Midbrain (tissue), 1 donor: ENCODE measurements at places on chromosomes 13 and 19.

DNA sequence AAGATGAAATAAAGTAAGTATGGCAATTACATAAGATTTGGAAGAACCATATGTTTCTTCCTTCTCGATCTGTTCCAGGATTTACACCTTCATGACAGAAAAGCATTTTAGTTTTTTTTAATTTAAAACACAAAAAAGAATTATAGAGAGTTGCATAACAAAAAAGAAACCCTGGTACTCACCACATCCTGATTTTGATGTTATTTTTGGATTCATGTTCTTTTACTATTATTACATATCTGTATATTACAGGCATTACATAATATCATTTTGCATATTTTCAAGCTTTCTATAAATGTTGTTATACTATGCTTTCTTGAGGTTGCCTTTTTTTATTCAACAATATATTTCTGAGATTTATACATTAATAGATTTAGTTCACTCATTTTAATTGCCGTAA, 6.7 kb upstream of the KATNAL1 start:
- no peak for DNase-seq

- no peak for DNase-seq
Observed at GRCh38 chr13:78286748-78287147, 316.6 kb downstream of the POU4F1 start.

DNA sequence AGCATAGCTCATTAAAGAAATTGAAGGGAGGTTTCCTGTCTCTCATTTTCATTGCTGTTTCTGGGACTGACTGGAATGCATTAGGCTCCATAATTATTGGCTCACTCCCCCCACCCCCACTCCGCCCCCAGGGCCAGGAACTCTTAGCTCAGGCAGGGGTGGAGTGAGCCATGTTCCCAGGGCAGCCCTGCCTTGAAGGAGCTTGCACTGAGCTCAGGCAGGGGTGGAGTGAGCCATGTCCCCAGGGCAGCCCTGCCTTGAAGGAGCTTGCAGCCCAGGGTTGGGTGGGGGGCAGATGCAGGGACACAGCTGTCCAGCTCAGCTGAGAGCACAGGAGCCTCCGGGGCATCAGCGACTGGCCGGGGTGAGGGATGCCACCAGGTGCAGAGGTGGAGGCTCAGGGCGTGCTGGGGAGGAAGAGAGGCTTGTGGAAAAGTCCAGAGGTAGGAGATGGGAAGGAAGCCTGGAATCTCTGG, 39.1 kb upstream of the TFDP1 start:
- DNase-seq = no peak

DNA sequence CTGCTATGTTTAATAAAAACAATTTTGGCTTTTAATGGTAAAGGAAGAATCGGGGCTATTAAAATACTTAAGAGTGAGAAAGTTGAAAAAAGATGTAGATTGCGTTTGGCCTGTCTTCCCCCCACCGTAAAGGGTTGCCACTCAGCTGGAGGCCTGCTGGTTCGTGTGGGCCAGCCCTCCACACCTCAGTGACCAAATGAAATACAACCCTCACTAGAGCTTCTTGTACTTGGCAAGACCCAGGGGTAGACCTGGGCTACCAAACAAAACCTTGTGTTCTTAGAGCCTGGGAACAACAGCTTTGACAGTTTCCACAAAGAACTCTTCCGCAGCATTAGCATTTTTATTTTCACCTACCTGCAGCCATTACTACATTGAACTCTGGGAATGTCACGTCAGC, 152.8 kb upstream of the PABPC3 start:
- no peak for DNase-seq

GRCh38 chr13:39244561-39245230, 206.4 kb downstream of the NHLRC3 start:
- DNase-seq = no peak

DNA sequence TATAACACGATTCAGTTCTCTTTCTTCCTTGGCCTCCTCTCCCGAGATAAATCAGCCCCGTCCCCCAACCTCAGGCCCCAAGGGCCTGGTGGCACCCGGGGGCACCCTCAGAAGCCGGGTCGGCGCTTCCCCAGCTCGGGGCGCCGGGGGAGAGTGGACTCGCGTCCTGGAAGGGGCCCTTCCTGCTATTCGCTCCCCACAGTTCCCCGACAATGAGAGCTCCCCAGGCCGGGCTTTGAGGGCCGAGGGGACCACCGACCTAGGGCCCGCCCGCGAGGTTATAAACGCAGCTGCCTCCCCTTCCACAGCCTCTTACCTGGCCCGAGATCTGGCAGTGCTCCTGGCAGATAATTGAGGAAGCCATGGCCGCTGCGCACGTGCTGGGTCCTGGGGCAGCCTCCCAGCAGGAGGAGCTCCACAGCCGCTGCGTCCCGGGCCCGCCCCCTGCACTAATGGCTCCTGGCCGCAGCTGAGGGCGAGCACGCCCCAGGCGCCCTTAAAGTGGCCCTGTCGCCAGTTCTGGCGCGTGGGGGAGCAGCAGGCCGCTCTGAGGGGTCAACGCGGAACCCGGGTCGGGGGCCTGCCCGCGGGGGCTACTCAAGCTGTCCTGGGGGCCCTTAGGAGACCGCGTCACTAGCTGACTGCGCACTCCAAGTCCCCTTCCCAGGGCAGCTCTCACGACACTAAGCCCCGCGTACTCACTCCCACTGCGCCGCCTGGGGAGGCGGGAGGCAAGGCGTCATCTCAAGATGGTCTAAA, at the start of gene SOHLH2:
SOHLH2 (minus strand) TSS at position 394 of the 759 bp plus-strand sequence; CDS start at position 364, 30 bp downstream.
- DNase-seq = no peak

GRCh38 chr19:12952488-12953137, 4.4 kb downstream of the GADD45GIP1 start:
- no peak for DNase-seq

DNA sequence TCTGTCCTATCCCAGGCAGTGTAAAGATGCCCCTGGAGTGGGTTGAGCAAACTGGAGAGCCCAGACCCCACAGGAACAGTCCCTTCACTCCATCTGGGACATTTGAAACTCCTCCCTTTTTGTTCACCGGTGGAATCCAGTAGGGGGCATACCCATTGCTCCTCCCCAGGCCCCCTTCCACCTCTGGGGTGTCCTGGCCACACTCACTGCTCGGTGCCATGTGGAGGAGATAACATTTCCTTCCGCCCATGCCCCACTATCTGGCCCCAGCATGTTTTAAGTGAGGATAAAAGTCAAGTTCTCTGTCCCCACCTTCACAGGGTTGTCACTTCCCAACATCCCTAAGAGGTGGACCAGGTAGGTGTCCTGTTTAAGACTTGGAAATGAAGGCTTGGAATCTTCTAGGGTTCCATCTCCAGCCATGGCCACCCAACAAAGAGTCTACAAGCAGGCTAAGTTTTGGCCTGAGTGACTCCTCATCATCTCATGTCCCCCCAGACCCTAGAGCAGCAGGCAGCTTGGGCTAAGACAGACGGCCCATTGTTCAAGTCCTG, 9.3 kb downstream of the ZNF526 start:
- DNase-seq = no peak

DNA sequence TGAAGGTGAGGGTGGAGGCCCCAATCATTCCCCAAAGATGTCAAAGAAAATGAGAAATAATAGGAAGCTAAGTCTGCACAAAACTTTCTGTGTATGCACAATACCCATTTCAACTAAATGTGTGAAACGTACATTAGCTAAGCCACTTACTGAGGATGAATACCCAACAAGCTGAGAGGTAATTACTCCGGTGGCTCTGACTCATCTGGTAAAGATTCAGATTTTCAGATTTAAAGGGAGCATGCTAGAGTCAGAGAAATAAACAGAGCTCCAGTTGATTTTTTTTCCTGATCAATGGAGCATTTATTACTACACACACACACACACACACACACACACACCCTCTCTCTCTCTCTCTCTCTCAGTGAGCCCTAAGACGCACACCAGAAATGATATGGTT, 194.8 kb upstream of the ARGLU1 start:
- no peak for DNase-seq

DNA sequence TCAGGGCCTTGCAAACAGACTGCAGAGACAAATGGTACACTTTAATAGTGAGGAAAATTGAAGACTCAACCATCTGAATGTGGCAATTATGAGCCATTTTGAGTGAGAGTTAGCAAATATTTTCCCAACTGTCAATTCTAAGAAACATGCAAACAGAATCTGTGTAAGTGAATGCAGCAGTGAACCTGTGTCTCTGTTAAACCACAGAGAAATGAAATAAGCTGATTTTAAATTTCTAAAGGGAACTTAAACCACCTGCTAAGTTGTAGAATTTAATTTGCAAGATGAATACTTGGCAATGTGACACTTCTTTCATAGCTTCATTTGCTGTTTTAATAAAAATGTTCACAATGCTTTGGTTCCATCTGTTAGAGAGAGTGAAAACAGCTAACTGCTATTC, 42.0 kb upstream of the TDRD3 start:
- DNase-seq = no peak

- DNase-seq = no peak
Observed at GRCh38 chr13:29532116-29532515, 63.4 kb downstream of the SLC7A1 start.

DNA sequence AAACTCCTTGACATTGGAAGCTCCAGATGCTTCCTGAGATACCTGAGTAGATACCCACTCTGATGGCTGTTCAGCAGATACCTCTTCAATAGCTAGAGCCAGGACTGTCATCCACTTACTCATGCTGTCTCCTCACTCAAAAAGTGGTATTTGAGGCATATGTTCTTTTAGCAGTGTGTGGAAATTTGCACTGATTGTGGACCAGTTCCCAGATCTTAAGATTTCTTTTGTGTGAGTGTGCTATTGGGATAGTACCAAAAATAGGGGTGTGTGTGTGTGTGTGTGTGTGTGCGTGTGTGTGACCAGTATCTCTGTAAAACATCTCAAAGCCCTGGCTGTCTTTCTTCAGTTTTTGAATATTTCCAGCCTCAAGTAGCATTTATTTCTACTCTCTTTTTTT, 108.3 kb downstream of the SLITRK5 start:
- DNase-seq = no peak

- DNase-seq = no peak
Observed at GRCh38 chr19:44573627-44574026, 39.7 kb upstream of the IGSF23 start.

GRCh38 chr13:32151240-32151639, 119.7 kb downstream of the FRY start:
- DNase-seq = no peak

DNA sequence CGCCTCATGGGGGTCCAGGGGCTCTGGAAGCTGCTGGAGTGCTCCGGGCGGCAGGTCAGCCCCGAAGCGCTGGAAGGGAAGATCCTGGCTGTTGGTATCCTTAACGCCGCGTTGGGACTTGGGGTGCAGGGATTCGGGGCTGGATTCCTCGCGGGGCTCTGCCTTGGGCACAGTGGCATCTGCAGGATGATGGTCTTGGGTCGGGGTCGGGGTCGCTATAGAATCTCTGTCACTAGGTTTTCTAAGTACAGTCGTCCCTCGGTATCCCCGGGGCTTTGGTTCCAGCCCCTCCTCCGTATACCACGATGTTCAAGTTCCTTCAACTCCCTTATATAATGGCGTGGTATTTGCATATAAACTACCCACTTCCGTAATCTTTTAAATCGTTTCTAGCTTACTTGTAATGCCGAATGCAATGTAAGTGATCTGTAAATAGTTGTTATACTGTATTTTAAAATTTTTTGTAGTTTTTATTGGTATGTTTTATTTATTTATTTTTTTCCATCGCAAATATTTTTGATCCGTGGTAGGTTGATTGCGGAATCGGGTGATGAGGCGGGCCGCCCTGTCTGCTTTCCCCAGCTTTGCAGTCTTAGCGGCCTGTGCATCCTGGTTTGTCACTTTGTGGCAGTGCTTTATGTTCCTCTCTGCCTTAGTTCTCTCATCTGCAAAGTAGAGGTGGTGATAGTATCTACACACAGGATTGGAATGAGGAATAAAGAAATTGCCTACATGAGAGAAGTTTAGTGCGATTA, 606 bp downstream of the ERCC5 start:
- DNase-seq = peak; percentile 35
